ENCODE measurements at places on chromosomes 2 and 18.

DNA sequence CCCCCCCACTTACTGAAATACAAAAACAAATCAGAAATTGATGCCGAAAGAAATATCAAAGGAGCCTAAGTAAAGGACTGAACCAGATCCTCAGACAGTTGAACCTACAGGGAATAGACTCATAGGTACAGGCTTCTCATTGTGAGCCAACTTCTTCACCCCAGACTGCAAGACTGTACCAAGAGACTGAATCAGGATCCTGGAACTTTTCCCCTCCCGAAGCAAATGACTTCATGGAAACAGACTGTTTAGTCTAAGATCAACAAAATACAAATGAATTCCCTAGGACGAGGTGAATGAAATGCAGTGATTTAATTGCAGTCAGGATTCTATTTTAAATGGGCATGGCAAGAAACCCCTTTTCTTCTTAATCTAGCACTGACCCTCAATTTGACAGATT is 53.6 kb upstream of the RNF152 start:
- DNase-seq, result no peak

GRCh38 chr2:237711458-237712150 is 84.2 kb downstream of the LRRFIP1 start:
- DNase-seq, result no peak

DNA sequence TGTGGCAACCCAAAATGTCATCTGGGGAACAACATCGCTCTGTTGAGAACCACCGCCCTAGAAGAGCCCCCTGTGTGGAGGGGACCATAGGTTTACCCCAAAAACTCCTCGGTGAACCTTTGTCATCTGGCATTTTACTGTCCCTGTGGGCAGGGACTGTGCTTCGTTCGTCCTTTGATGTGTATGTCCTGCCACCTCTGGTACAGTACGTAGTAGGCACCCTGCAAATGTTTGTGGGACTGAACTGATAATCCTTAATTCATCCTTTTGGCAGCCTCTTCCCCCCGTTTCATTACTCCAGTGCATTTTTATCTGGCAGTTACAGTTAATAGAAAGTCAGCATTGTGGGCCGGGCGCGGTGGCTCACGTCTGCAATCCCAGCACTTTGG is 728 bp downstream of the NAPG start:
- DNase-seq, result peak; percentile 5

DNA sequence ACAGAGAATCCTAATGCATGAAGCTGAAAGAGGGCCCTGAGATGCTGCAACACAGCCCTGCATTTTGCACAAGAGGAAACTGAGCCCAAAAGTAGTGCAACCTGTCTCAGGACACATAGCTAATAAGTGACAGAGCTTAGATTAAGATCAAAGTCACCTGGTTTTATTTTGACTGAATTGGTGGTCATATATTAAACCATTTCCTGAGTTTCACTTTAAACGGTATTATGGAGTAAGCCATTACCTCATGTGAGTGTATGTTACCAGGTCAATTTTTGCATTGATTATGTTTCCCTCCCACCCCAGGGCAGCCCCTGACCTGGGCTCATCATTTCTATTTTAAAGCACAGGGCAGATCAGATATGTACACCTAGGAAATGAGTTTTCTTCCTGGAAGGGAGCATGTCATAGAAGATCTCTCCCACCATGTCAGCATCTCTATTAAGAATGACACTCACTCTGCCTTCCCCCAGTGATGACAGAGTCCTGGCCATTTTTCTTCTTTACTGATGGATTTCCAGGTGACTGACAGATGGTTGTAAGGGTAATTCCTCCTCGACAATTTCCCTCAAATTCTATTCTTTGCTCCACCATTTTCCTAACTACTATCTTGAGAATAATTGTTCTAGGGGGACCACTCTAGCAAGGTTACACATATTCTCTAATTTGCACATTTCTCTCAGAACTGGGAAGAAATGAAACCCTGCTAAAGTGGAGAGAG is 441.3 kb upstream of the SLC14A2 start:
- DNase-seq, result no peak

DNA sequence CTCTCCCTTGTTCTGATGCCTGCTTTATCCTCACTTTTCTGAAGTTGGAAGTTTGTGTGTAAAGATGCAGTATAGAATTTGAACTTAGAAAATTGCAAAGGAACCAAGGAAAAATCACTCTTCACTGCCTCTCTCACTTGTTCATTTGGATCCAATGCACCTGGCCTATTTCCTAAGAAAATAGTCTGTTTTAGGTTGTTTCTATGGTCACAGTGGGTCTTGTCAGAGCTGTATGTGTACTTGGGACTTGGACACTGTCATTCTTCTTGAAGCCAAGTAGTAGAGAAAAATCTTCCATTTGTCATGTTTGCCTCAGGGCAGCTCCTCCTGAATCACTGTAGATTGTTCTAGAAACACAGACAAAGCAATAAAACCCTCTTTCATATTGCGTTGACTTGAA is 80.3 kb upstream of the SESTD1 start:
- DNase-seq, result no peak

GRCh38 chr18:9048236-9048635 is 54.3 kb upstream of the NDUFV2 start:
- DNase-seq, result no peak

DNA sequence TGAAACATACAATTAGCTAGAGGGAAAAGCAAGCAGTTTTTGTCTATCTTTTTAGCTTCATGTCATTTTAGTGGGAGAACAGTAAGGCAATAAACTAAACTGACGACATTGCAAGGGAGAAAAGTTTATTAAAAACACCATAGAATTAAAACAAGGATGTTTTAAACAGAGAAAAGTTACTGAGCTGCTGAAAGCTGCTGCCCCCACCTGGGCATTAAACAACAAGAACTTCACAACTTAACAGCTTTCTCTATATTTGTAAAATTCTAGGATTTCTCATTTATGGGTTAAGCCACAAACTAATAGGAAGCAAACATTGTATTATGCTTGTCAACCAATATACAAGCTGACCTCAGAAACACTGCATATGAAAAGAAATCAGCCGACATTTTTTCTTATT is 289.2 kb downstream of the ERBB4 start:
- DNase-seq, result no peak

- DNase-seq, result no peak
These were observed 31.8 kb downstream of the CREB1 start for GRCh38 chr2:207561386-207562080.

DNA sequence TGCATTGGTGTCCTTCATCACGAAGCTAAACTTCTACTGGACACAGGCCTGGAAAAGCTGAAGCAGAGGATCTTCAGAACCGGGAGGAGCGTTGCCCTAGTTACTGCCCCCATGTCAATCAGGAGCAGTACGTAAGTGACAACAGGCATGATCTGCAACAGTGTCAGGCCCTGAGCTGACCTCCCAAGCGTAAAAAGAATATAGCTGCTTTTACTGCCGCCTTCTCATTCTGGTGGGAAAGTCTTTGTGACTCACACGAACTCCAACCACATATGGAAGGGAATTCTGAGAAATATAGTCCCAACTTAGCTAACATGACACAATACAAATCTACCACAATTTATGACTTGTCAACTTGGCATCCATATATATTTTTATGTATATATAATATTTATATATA is 1007.7 kb upstream of the CDH2 start:
- no peak for DNase-seq

- DNase-seq, result no peak
These were observed 15.8 kb upstream of the VRK2 start for GRCh38 chr2:58030771-58031170.

DNA sequence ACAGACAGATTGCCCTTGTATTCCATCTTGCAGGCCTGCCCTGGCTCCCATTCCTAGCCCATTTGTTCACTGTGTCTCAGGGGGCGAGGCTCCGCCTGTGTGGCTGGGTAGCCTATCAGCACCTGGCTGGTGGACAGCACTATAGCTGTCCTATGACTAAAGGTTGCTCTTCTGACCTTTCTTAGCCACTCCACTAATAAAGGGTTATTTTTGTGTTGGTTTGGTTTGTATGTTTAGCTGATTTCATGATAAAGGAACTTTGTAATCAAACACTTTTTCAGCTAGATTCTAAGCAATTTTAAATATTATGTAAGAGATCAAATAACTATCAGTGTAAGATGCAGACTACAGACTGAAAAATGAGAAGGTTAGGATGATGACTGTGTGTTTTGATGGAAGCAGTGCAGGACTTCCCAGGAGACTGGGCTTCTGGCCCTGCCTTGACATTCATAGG is 72.2 kb downstream of the CRIM1 start:
- no peak for DNase-seq

- no peak for DNase-seq
These were observed 98.0 kb downstream of the STK39 start for GRCh38 chr2:168149150-168149974.

DNA sequence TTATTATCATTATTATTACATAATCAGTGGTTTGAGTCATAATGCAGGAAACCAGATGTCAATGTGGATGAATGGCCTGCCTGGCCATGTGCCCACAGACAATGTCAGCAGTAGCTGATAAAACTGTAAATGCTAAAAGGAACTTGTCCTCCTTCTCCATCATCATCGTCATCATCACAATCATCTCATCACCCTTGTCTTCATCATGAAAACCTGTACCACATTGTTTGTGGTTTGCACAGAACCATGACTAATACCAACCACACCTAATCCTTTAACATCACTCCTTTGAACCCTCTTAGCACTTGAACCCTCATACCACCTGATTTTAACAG is 96.0 kb downstream of the HNMT start:
- peak; percentile 47 for DNase-seq

GRCh38 chr2:128320906-128321771 is 2.5 kb upstream of the HS6ST1 start:
- DNase-seq, result no peak

GRCh38 chr2:15367715-15368114 is 193.4 kb downstream of the NBAS start:
- no peak for DNase-seq

DNA sequence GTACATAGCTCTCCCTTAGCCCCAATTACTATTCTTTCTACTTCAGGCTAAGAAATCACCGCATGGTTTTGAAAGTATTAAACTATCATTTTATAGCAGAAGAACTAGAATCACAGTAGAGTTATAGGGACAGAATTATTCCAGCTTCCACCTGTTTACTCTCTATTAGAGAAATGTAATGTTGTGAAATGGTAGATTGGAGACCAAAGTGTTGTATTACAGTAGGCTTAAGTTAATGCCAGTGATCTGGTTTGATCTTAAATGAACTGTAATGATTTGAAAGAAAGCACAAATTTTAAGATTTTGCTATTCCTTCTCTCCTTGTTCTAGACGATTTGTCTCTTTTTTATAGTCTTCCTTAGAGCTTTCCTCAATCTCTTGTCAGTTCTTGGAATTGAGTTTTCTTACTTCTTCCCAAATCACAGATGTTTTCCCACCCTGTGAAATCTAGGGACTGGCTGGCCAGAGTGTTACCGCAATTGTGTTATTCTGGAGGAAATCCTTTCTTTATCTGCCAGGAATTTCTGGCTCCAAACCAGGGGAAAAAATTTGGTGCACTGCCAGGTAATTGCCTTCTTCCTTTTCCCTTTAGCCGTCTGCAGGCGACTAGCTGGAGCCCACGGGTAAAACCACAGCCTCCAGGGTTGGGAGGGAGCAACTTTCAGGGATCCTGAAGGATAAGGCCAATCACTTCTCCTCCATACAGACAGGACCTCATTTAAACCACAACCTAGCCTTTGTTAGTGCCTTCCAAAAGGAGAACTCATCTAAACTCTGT is 51.7 kb downstream of the NOP58 start:
- no peak for DNase-seq

DNA sequence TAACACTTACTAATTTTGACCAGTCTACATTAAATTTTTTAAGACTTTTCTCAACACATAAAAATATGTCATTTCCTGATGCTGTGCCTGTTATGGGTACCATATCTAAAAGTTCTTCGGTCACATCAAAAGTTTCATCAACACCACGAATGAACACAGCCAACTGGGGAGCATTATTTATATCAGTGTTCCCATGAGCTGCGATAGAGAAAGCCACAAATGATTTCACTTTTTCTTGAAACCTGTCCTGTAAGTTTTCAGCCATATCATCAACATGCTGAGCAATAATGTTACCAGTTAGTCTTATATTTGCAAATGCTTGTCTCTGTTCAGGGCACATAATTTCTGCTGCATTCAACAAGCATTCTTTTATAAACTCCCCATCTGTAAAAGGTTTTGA is 30.4 kb upstream of the NCL start:
- DNase-seq, result no peak

DNA sequence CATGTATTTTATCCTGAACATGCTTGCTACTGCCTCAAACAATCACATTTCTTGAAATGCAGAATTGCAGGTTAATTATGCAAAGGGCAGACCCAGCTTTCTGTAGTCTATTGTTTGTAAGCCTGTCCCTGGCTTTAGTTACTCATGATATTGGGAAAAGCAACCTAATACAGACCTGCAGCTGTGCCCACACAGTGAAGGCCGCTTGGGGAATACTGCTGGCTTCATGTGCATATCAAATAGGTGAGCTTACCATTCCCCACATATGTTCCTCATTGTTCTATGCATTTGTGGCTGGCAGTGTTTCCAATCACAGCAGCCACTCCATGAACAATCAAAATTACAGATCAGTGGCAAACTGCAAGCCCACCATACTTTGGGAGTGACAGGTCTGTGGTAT is 186.3 kb downstream of the TMEM163 start:
- DNase-seq, result no peak

- no peak for DNase-seq
These were observed 135.8 kb upstream of the SH3BP4 start for GRCh38 chr2:234816056-234816455.

DNA sequence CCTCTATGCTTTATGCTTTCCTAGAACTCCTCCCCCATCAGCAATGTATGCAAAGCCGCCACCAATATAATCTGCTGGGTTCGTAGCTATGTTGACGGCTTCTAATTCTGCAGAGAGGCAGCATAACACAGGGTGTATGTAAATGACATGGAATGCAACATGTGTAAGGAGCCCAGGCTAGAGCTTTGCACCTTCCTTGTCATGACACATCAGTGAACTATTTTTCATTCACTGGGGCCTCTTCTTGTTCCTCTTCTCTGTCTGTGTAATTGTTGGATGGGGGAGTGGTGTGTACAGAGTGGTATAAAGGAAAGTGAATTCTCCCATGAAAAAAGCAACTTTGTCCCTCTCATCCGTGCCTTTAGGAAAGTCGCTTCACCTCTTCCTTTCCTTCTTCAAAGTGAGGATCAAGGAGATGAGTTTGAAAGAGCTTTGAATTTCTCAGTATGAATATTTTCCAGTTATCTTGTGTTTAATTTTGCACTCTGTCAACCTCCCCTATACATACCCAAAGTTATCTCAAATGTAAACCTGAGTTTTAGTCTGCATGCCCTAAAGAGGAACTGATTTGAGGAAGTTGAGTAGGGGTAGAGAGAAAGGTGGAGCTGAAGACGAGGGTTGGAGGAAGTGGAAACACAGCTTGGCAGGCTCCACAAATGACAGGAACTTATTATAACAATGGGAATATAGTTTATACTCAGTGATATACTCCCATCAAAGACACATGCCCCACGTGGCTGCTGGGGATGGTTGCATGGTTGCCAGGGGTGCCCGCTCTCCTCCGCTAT is 74.9 kb upstream of the ARL4C start:
- peak; percentile 27 for DNase-seq

GRCh38 chr2:3929374-3929773 is 226.0 kb downstream of the DCDC2C start:
- no peak for DNase-seq

- peak; percentile 57 for DNase-seq
These were observed 28.4 kb downstream of the M1AP start for GRCh38 chr2:74619651-74620297.

GRCh38 chr2:213251618-213252017 is 32.6 kb upstream of the SPAG16 start:
- peak; percentile 76 for DNase-seq

Data from suppressor macrophage treated with lipopolysaccharide for 4 hours (primary cell).